ENCODE measurements at places on chromosomes 12 and 14.

- DNase-seq: no peak
Measured at GRCh38 chr12:62703011-62703380, 232.0 kb downstream of the PPM1H start.

- DNase-seq: no peak
Measured at GRCh38 chr14:20848955-20849570, 42.1 kb upstream of the RNASE3 start.

GRCh38 chr12:6778574-6779550 is 6.5 kb downstream of the LAG3 start:
- peak; percentile 86 for DNase-seq

GRCh38 chr12:27332714-27333402 is at the start of gene BMAL2:
BMAL2 (plus strand) TSS chr12:27332836; CDS start chr12:27333073, 237 bp downstream.
- no peak for DNase-seq

- no peak for DNase-seq
Measured at GRCh38 chr14:36766974-36767373, 105.3 kb downstream of the PAX9 start.

Measured in CD4-positive, alpha-beta T cell treated with Interleukin-15 for 1 hour (primary cell).